ENCODE measurements at places on chromosomes 11 and 22.

- no peak for DNase-seq
These were observed 13.0 kb downstream of the APBB1 start for GRCh38 chr11:6405846-6406245.

DNA sequence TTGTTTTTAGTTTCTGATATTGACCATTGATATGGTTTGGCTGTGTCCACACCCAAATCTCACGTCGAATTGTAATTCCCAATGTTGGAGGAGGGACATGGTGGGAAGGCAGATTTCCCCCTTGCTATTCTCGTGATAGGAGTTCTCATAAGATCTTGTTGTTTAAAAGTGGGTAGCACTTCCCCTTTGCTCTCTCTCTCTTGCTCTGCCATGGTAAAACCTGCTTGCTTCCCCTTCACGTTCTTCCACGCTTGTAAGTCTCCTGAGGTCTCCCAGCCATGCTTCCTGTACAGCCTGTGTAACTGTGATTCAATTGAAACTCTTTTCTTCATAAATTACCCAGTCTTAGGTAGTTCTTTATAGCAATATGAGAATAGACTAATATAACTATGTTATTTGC is 203.6 kb upstream of the CHORDC1 start:
- DNase-seq = no peak

- no peak for DNase-seq
These were observed 5.3 kb upstream of the PRDM11 start for GRCh38 chr11:45141171-45141570.

DNA sequence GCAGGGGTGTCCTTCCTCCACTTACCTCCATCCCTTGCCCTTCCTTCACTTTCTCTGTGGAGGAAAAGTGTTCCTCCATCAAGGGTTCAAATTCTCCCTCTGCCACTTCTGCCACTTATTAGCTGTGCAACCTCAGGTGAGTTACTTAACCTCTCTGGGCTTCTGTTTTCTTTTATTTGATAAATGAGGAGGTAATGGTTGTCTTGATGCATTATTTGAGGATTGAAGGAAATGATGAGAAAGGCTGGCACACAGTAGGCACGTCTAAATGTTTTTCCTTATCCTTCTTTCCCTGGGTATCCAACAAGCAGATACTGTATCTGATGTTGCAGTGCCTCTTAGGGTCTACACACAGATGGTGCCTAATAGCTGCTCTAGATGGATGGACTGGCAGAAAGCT is 14.3 kb upstream of the ALX4 start:
- DNase-seq = no peak

DNA sequence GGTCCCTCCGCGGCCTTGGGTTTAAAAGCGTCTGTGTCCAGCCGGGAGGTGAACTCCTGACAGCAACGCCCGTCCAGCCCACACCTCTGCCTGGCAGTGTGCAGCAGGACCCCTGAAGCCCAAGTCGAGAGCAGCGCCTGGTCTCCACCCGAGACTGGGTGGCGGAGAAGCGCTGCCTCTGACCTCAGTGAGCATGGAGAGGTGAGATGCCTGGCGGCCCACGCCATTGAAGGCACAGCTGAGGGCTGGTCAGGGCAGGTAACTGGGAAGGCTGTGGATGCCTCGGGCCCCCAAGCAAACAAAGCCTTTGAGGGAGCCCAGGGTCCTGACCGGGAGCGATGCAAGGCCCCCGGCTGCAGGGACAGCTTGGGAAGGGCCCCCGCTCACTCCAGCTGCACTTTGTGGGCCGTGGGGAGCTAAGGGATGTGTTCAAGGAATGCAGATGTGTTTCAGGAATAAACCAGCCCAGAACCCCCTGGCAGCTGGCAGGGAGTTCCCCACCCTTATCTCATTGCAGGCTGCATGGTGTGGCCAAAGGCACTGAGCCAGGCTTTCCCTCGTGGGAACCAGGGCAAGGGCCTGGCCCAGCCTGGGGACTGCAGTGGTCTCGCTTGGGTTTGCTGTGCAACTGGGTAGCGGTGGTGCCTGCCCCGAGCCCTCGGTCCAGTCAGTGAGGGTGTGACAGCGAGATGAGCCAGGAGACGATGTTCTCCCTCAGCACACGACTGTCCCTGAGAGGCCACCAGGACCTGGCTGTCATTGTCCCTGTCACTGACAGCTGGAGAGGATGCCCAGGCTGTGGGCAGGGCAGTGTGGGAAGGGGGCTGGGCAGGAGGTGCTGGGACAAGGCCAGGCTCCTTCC is 92.5 kb downstream of the WNT7B start:
- DNase-seq = no peak
